NCI-H1092 treated with DMSO at 0.1 percent for 48 hours (cell line): ENCODE measurements at places on chromosomes 7 and 10.
A peak's percentile ranks its signal among the peaks of the same experiment; 100 is the strongest.

- DNase-seq: no peak
Observed at GRCh38 chr10:132499367-132499685, 38.3 kb upstream of the INPP5A start.

DNA sequence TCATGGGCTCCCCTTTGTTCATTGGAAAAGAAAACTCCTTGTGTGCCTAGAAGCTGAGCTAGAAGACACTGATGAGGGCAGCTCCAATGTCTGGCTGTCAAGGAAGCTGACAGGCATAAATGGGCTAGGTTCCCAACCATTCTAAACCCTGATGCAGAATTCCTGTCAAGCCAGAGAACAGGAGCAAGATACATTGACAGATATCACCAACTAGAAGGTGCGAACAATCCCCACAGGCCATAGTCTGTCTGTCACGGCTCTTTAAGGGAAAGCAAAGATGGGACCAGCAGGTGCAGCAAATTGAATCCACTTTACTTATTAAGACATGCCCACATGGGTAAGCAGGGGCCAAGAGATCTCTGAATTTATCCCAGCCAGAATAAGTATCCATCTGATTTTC lies 617.9 kb upstream of the POT1 start:
- DNase-seq: no peak

DNA sequence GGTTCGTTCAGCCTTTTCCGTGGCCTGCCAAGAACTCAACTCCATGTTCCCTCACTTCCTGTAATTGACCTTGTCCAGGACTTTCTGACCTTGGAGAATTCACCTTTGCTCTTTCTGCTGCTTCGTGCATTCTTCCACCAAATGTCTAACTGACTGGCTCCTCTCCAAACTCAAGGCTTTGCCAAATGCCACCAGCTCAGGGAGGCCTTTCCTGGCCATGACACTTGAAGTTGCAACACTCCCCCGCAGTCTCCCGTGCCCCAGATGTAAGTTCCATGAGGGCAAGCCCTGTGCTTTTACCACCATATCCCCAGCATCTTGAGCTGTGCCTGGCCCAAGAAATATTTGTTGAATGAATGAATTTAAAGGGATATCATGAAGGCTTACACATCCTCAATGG lies 238.4 kb downstream of the ARHGAP21 start:
- no peak for DNase-seq

DNA sequence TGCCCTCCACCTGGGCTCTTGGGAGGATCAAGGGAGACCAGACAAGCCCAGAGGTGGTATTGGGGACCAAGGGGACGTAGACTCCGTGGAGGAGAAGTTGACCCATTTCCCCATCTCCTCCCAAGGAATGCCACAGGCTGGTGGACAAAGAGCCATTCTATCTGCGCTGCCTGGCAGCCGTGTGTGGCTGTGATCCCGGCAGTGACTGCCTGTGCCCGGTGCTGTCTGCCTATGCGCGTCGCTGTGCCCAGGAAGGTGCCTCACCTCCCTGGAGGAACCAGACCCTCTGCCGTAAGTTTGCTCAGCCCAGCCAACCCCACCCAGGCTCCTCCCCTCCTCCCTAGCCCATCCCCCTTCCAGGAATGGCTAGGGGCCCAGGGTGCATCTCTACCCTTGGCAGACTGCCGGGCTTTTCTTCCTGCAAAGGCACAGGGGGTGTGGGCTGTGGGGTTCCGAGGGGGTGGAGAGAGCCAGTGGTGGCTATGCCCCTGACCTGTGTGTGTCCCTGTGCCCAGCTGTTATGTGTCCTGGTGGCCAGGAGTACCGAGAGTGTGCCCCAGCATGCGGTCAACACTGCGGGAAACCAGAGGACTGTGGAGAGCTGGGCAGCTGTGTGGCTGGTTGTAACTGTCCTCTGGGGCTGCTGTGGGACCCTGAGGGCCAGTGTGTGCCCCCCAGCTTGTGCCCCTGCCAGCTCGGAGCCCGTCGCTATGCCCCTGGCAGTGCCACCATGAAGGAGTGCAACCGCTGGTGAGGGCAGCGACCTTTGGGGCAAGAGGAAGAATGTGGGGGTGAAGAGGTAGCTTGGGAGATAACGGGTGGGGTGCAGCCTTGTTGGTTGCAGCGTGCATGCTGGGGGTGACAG lies 10.2 kb upstream of the ZNF467 start:
- no peak for DNase-seq

- DNase-seq: no peak
Observed at GRCh38 chr7:99219185-99219767, 11.4 kb upstream of the KPNA7 start.

DNA sequence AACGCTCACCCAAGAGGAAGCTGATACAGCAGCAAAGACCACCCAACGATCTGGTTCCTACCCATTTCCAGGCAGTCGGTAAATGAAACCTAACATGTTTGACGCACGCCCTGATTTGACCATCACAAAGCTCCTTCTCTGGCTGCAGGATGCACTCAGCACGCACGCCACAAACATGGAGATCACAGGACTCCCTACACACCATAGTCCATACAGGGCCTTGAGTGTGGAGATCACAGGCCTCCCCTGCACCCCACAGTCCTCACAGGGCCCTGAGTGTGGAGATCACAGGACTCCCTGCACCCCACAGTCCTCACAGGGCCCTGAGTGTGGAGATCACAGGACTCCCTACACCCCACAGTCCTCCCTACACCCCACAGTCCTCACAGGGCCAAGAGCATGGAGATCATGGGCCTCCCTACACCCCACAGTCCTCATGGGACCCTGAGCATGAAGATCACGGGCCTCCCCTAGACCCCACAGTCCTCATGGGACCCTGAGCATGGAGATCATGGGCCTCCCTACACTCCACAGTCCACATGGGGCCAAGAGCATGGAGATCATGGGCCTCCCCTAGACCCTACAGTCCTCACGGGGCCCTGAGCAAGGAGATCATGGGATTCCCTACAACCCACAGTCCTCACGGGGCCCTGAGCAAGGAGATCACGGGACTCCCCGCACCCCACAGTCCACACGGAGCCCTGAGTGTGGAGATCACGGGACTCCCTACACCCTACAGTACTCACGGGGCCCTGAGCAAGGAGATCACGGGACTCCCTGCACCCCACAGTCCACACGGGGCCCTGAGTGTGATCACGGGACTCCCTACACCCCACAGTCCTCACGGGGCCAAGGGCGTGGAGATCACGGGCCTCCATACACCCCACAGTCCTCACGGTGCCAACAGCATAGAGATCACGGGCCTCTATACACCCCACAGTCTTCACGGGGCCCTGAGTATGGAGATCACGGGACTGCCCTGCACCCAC lies 409.2 kb downstream of the DNAJB6 start:
- DNase-seq: no peak

GRCh38 chr7:2541291-2542010 lies 13.9 kb downstream of the BRAT1 start:
- no peak for DNase-seq

DNA sequence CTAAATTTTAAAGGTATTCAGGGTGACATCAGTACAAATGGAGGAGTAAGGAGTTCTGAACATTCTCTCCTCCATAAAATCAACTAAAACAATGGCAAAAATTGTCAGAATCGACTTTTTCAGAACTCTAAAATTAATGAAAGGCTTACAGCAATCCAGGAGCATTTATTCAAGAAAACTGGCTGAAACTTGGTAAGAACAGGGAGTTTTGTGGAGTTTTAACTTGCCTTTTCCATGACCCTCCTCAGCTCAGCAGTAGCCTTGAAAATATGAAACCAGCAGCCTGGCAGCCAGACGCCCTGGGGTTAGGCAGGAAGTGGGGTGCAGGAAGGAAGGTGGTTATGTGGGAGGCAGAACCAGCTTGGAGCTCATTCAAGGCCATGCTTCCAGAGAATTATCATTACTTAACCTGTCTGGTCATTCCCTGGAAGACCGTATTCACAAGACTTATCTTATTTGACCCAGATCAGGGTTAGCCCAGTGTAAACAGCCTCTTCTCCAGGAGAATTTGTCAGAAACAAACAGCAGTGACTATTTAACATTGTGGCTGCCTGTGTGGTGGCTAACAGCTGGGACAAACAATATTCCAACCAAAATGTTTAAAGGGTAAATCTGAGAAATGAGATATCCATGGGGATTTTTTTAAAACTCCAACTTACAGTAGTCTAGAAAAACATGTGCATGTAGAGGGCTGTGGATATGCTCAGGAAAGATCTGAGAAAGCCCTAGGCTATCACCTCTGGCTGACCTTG lies 75.7 kb upstream of the MACROH2A2 start:
- no peak for DNase-seq

DNA sequence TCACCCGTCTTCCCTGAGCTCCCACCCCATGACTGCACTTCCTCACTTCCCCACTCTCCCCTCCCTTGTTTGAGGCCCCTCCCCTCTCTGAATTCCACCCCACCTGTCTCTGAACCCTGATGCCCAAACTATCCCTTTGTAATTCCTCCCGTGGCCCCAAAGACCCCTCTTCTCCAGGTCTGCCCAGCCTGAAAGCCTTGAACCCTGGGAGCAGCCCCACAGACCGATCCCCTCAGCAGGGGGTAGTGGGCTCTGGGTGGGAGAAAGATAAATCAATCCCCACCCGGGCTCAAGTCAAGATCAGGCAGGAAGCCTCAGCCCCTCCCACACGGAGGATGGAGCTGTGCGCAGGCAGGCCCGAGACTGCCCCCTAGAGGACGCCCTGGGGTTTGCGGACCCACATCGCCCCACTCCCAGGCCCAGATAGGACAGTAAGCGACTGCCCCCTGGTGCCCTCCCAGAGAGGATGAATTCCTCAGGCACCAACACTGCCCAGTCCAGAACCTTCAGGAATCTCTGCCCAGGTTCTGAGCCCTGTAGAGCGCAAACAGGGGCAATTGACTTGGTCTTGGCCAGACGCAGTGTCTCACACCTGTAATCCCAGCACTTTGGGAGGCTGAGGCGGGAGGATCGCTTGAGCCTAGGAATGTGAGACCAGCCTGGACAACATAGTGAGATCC lies 11.7 kb downstream of the HSPB1 start:
- DNase-seq: peak; percentile 95

DNA sequence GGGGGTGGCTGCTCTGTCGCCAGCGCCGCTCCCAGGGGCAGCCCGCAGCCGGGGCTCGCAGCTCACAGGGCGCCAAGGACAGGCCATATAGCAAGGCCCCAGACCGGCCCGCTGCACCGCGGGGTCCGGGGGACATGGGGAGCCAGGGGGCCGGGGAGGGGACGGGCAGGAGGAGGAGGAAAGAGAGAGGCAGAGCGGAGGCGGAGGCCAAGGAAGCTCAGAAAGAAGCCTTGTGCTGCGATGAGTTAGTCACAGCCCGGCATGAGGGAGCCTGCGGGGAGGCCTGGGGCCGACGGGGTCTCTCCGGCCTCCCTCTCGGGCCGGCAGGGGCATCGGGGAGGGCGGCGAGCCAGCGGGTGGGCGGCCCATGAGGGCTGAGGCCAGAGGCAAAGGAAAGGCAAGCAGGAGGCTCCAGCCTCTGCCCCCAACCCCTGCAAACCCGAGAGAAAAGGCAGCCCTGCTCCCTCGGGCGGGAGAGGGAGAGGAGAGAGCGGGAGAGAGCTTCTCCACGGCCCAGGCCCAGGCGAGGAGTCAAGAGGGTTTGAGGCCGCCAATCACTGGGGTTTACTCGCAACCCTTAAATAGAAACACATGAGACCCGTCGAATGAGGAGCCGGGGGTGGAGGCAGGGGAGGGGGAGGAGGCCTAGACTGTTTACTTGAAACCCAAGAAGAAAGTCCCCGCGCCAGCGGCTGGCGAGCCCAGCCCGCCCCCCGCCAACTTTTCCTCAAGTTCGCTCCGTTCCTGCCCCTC lies 167.9 kb downstream of the NEURL1 start:
- DNase-seq: peak; percentile 1

- DNase-seq: no peak
Observed at GRCh38 chr10:21398563-21399231, 126.8 kb downstream of the SKIDA1 start.

DNA sequence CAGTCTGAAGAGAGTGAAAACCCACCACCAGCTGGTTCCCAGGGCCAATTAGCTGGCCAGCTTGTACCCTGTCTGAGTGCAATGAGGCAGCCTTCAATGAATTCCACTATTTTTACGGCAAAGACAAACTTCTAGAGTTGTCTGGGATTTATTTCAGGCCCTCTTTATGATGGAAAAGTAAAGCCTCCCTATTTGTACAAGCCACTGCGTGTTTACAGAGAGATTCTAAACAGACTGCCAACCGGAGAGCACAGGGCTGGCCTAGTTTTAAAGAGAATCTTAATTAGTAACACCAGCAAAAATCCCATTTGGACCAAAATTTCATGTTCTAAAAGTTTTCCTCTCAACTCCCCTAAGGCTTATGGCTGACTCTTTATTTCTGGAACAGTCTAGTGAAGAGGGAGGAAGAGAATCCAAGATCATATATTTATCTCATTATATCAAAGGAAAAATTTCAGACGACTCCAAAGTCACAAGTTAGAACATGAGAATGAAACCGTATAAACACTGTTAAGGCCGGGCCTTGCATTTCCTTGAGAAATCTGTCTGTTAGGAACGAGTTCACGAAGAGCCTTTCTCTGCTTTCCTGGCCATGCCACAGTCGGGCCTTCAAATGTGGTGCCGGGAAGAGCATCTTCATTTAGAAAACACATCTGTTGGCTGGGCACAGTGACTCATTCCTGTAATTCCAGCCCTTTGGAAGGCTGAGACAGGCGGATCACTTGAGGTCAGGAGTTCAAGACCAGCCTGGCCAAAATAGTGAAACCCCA lies 724.6 kb upstream of the NRP1 start:
- DNase-seq: no peak

GRCh38 chr10:63388421-63389031 lies 77.3 kb downstream of the JMJD1C start:
- DNase-seq: no peak

GRCh38 chr10:71395621-71396020 lies 1.1 kb upstream of the CDH23 start:
- DNase-seq: no peak

DNA sequence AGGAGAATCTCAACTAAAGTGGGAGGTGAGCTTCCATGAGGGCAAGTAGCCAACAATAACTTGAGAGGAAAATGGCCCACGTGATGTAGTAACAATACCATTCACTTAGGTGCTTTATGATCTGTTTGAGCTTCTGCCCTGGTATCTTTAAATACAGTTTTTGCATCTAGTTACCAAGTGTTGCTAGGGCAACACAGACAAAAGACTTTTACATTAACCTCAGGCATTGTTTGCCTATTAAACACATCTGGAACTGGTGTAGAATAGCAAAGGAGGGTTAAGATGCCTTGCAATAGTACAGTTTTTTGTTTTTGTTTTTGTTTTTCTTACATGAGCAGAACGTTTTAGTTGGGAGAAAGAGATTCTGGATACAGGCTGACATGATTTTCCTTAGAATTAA lies 97.7 kb upstream of the MTPN start:
- DNase-seq: no peak

- DNase-seq: no peak
Observed at GRCh38 chr7:66466081-66466600, 162.5 kb upstream of the KCTD7 start.

DNA sequence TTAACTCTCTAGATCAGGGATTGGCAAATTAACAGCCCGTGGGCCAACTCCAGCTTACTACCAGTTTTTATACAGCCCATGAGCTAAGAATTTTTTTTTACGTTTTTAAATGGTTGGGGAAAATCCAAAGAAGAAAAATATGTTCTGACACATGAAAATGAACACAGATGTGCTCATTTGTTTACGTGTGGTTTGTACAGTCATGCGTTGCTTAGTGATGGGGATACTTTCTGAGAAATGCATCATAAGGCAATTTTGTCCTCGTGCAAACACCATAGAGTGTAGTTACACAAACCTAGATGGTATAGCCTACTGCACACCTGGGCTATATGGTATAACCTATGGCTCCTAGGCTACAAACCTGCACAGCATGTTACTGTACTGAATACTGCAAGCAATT lies 8.3 kb upstream of the SMKR1 start:
- no peak for DNase-seq
